ENCODE measurements at places on chromosomes 16 and 17. TPM values are rescaled to one million over a fixed set of nuclear protein-coding genes. Genes with fewer than 3 reads are reported as not detected.

Gene PPP1R1B
- 4.3 TPM for total RNA-seq

Gene MPG
- total RNA-seq: 68.9 TPM

Gene SALL1
- not detected for total RNA-seq

Gene P2RX5
- not detected for total RNA-seq

Gene RAB40B
- total RNA-seq: 20.8 TPM

Gene MYH13
- total RNA-seq: not detected

Gene MT1G
- 52.1 TPM for total RNA-seq

Gene PYDC1
- not detected for total RNA-seq

Gene SLC16A11
- 0.72 TPM for total RNA-seq

Gene SLC12A3
- not detected for total RNA-seq

Gene BRICD5
- 2.0 TPM for total RNA-seq

Gene RAB34
- 91.0 TPM for total RNA-seq

Gene WNT9B
- total RNA-seq: 0.19 TPM

Gene TIGD7
- 1.0 TPM for total RNA-seq

Gene KRTAP1-1
- not detected for total RNA-seq

Gene HID1
- 1.7 TPM for total RNA-seq

Gene P2RX1
- 1.2 TPM for total RNA-seq

Gene PLA2G10
- not detected for total RNA-seq

Gene NRN1L
- 0.99 TPM for total RNA-seq

Gene EME2
- 14.4 TPM for total RNA-seq

Gene STX8
- total RNA-seq: 66.4 TPM

Gene TMEM231
- 1.6 TPM for total RNA-seq

Gene MYH3
- 1.6 TPM for total RNA-seq

Gene CHST6
- total RNA-seq: 6.9 TPM

Gene CD300H
- total RNA-seq: not detected

Gene KRTAP3-2
- total RNA-seq: not detected

Gene PHB1
- total RNA-seq: 99.8 TPM

Gene CES1
- total RNA-seq: 0.88 TPM

Gene SEPTIN12
- not detected for total RNA-seq

Data from esophagus squamous epithelium (tissue), 5 donors.